ENCODE measurements at places on chromosomes 4 and X.

- DNase-seq = peak; percentile 49
Observed at GRCh38 chr4:156294577-156294976, 340.9 kb upstream of the CTSO start.

DNA sequence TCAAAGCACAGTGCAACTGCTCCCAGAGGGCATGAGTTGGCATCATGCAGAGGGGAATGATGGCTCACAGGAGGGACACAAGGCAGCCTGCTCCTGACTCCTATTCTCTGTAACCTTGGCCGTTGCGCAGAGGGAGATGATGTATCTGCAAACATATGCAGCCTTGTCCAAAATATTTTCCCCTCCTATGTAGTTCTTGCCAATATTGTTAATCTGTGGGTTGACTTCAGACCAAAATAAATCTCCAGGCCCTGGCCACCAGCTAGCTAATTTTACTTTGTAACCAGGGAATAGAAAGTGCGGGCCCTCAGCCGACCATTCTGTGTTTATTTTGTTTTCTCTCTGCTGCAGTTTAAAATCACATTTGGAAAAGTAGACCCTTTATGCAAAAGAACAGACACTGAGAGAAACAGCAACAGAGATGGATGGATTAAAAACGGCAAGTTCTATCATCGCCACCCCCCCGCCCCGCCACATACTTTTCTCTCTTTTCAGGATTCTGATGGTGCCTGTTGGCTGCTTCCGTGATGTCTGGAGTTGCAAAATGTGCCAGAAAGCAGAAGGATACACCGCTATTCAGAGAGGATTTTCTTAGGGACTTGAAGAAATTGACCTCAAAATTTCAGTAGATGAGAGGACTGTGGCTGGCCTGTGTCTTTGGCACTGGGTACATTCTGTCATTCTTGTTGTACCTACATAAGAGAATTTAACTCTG is 185.3 kb upstream of the BCOR start:
- DNase-seq = peak; percentile 29

DNA sequence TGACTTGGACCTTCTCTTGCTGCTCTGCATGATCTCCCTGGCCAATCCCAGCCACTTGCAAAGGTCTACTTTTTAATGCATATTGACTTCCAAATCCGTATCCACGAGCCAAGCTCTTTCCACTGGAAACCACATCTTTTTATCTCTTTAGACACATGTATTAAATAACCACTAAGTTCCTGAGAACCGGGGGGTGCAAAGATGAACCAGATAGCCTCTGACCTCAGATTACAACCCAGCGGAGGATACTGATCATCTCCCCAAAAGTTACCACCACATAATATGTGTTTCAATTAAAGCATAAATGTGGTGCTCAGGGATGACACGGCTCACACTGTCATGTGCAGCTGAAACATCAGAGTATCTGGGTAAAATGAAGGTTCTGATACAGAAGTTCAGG is 40.4 kb upstream of the FAM9B start:
- no peak for DNase-seq

GRCh38 chr4:93777081-93777460 is 51.5 kb upstream of the ATOH1 start:
- no peak for DNase-seq

GRCh38 chr4:152956650-152957436 is 20.7 kb downstream of the FHDC1 start:
- DNase-seq = peak; percentile 19

DNA sequence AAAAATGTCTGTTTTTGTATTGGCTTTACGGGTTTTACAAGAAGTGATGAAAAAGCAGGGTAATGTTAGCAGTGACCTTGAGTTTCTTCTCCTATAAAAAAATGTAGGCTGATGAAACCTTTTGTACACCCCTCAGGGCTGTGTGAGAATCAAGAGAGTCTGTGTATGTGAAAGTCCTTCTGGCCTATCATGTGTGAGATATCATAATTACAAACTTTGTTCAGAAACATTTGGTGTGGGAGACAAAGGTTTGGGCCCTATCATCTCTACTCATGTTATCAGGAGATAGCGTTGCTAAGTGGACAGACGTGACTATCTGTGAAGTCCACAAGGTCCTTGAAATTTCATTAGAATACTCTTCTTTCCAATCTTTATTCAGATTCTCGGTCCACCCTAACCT is 170.6 kb upstream of the HAND2 start:
- DNase-seq = no peak

DNA sequence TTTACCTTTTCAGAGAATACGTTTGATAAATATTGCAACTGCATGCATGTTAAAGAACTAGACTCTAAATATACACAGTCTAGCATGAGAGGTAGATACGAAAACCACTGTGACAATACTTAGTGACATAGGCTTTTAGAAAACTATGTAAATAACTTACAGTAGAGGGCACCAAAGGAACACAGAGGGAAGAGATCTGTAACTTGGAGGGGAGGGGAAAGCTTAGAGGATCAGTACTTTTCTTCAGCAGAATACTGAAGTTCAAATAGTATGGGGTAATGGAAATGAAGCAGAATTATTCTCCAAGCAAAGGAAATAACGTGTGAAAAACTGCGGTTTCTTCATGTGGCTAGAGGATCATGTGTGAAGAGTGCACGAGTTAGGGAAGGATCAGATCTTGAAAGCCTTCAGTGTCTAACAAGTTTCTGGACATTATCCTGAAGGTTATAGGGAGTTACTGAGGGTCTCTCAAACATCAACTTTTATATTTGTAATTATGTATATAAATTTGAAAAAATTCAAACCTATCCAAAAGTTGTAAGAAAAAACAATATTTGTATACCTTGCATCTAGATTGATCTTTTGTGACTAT is 264.3 kb downstream of the NPFFR2 start:
- DNase-seq = peak; percentile 82

DNA sequence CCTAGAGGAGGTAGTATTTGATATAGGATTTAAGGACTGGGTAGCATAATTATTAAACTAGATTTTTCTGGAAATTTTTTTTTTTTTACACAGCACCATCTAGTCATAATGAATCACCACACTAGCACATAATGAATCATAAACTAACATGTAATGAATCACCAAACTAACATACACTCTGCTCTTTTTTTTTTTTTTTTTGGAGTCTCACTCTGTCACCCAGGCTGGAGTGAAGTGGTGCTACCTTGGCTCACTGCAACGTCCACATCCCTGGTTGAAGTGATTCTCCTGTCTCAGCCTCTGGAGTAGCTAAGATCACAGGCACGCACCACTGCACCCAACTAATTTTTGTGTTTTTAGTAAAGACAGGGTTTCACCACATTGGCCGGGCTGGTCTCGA is 92.5 kb downstream of the FAM13A start:
- no peak for DNase-seq

DNA sequence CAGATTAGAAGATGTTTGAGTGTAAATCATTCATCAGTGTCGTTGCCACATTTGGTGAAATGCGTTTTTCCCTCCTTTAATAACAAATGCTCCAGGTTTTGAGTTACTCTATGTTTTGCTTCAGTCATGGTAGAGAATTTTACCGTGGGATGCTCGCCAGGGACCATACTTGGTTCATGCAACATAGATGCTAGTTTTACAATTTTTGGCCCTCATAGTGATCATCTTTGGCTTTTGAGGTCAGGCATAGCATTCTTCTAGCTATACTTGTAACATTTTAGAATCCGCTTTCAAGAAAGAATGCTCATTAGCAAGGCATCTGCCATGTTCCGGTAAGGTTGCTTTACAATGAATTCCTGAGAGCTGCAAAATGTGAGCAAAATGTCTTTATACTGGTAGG is 147.2 kb downstream of the SPCS3 start:
- DNase-seq = no peak

Data from cardiac muscle cell (in vitro differentiated cells and primary cell).